ENCODE measurements at places on chromosomes 16 and 17.
A peak's percentile ranks its signal among the peaks of the same experiment; 100 is the strongest.

DNA sequence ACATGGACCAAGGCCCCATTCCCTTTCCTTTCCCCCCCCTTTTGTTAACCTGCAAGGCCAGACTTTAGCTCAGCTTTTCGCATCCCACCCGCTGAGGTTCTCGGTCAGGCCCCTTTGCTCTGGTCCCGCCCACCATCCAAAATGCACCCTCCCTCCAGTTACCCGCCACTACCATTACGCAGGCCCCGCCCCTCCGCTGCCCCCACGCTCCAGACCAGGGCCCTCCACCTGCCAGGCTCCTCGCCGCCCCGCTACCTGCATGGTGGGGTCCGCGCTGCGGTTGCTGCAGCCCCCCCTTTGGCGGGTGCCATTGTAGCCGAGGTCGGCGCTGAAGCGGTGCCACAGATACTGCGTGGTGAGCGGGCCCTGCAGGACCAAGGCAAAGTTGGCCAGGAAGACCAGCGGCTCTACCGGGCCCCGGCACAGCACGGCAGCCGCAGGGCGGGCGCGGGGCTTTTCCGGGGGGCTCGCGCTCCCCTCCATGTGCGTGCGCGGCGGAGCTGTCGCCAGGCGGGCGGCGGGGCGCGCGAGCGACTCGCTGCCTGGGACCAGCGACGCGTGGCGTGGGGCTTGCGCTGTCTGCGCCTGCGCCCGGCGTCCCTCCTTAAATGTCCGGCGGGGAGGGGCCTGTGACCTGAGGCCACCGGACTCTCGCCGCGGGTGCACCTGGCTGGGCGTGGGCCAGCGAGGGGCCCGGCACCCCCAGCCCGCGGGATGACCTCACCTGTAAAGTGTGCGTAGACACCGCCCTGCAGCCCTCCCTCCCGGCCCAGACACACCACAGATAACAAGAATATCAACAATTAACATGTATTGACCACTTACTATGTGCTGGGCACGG is at the start of gene SLC46A1:
TSS of gene SLC46A1 (minus strand) at position 581 of the 841 bp plus-strand sequence. CDS start at position 483, 98 bp downstream.
- peak; percentile 67 for DNase-seq

DNA sequence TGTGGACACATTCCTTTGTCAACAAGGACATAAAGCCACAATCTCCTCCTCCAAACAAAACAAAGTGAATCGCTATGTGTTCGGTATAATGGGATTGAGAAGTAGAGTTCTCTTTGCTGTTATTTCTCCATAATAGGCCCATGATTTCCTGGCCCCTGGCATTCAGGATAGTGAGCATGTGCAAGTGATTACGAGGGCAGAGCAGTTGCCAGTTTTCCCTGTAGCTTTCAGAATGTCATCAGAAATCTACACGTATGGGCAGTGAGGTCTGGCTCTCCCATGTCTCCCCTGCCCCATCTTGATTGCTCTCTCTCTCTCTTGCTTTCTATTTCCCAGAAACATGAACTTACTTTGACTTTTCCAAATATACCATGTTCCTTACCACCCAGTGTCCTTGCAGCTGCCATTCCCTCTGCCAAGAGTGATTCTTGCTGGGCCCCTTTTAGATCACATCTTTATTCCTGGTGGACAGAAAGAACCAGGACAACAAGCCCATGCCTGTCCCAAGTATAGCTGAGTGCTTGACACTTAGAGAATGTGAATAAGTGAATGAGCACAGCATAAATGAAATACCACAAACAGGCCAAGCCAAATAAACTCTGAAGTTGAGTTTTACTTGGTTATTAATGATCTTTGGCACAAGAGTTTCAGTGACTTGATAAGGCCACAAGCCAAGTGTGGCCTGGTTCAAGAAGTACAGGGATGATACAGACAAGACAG is 273.1 kb downstream of the CDH13 start:
- no peak for DNase-seq

DNA sequence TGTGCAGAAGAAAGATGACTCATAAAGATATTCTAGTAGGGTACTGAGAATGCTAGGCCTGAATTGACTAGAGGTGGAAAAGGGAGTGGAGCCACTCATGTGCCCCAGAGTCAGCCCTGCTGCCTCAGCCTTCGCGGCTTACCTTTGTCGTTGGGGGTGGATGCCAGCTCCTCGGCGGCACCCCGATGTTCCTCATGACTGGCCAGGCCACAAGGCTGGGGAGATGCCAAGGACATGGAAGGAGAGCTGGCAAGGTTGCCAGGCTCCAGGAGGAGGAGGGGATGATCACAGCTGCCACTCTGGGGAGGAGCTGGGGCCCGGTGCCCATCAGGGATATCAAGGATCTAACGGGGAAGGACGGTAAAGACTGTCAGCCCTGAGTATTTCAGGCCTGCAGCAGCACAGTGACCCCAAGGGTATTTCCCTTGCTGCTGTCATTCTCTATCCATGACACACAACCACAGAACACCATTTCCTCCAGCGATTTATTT is 9.7 kb upstream of the SLC35B1 start:
- DNase-seq = peak; percentile 77

DNA sequence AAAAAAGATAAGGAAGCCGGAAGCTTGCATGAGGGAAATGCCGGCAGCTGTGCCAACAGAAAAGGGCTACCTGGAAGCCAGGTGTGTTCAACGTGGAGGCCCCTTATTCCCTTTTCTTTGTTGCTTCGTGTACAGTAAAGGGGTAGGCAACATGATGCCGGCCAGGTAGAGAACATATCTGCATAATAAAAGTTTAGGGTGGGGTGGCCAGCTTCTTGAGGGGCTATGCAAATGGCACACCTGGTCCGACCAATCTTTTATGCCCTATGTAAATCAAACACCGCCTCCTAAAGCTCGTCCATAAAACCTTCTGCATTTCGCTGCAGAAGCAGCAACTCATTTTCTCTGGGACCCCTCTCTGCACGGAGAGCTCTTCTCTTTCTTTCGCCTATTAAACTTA is 911.6 kb downstream of the KCNJ2 start:
- DNase-seq = no peak

GRCh38 chr16:69133373-69133954 is 1.0 kb downstream of the UTP4 start:
- peak; percentile 27 for DNase-seq

DNA sequence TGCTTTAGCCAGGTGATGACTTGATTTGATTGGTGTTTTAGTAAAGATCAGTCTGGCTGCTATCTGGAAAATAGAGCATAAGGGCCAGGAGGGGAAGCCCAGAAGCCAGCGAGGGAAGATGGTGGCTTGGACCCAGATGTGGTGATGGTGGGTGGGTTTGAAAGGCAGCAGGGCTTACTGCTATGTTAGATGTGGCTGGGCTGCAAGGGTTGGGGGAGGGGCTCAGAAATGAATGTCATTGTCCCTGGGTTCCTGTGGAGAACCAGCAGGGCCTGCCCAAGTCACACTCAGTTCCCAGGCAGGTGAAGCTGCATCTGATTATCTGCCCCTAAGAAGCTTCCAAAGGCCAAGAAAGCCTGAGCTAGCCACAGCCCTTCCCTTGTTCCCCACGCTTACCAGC is 71.7 kb upstream of the BRD7 start:
- DNase-seq = no peak

GRCh38 chr16:89917773-89918452 is 749 bp upstream of the MC1R start:
- DNase-seq = peak; percentile 94

- DNase-seq = peak; percentile 51
These were observed 7.4 kb upstream of the B9D1 start for GRCh38 chr17:19369846-19370492.

DNA sequence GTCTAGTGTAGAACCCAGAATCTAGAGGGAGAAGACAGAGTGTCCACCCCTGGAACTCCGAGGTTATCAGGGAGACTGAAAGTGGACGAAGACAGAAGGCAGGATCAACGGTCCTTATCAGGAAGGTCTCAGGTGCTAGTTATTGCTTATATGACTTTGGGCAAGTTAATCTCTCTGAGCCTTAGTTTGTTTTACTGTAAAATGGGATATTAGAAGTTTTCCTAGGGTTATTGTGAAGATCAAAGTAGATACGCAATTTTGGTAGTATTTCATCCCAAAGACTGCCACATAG is 1.2 kb downstream of the RNF167 start:
- no peak for DNase-seq

DNA sequence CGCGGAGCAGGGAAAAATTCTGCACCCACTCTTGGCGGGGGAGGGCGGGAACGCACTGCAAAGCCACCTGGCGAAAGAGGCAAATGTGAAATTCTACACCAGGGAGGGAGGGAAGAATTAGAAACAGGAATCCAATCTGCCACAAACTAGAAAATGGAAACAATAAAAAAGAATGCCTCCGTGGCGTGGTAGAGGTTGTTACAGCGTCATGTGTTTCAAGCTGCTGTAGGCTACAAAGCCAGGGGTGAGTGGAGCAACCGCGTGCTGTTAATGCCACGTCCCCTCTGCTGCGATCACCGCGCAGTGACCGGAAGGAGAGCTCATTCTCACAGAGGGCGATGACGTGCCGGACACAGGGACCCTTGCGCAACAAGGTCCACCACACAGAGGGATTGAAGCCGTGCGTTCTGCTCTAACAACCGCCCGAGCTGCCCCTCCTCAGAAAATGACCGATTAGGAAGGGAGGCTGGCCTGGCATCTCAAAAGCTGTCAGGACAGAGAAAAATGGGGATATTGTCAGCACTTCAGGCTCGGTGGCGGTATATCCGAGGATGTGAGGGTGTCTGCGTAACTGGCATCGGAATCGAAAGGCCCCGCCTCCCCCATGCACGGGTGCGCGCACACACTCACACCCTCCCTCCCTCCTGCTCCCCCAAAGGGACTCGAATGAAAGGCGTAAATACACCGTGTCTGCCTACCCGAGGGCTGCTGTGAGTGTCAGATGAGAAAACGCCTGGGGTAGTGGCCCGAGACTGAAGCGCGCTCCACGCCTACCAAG is 70.8 kb upstream of the TNRC6C start:
- DNase-seq = peak; percentile 52

DNA sequence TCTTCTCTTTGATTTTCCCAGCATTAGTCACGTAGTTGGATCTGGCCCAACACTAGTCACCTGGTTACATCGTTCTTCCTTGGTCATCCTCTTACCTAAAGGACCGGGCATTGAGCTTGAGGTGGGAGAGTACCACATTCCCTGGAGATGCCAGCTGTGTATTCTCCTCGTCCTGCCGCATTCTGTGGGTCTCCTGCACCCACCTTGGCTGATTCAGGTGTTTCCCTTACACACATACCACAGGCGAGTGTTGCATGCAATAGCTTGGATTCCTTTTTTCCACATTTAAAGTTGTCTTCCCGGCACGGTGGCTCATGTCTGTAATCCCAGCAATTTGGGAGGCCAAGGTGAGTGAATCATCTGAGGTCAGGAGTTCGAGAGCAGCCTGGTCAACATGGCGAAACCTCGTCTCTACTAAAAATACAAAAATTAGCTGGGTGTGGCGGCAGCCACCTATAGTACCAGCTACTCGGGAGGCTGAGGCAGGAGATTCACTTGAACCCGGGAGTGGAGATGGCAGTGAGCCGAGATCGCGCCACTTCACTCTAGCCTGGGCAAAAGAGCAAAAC is 21.6 kb upstream of the CLEC18C start:
- no peak for DNase-seq

DNA sequence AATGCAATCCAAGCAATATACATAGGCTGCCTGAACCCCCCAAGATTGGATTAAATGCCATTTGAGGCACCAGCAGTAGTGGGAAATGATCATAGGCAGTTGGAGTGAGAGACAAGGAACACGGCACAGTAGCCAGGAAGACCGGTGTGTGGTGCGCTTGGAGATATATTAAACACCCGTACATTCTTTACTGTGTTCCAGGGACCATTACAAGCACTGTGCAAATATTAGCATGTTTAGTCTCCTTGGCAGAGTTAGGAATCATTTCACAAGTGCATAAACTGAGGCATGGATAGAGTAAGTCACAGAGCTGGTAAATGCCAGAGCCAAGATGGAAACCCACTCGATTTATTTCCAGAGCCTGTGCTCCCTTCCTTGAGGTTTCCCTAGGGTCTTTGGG is 31.1 kb upstream of the TNRC6A start:
- no peak for DNase-seq

DNA sequence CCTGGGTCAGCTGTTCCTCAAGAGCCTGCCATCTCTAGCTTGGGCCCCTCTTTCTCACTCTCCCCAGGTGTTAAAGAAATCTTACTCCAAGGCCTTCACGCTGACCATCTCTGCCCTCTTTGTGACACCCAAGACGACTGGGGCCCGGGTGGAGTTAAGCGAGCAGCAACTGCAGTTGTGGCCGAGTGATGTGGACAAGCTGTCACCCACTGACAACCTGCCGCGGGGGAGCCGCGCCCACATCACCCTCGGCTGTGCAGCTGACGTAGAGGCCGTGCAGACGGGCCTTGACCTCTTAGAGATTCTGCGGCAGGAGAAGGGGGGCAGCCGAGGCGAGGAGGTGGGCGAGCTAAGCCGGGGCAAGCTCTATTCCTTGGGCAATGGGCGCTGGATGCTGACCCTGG is 6.8 kb downstream of the CNP start:
- DNase-seq = no peak

- DNase-seq = no peak
These were observed 632 bp downstream of the SLC9A5 start for GRCh38 chr16:67249178-67250044.

- DNase-seq = no peak
These were observed 20.6 kb downstream of the CHAD start for GRCh38 chr17:50447870-50448595.

DNA sequence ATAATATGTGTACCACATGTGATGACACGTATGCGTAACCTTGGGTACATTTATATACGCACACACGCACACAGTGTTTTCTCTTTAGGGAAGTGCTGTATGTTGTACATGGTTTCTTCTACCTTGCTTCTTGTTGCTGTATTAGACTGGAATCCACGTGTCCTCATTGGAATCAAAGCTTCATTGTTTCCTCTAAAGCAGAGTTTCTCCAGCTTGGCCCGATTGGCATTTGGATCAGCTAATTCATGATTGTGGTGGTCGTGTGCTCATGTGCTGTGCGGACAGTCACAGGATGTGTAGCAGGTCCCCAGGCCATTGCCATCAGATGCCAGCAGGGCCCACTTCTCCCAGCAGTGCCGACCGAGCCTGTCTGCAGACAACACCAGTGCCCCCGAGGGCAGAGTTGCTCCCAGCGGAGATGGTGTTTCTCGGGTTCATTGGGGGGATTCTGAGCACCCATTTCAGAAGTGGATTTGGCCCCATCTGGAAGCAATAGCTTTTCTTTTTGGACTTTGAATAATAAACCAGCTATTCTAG is 148.4 kb downstream of the RPTOR start:
- DNase-seq = no peak

- no peak for DNase-seq
These were observed 60.0 kb downstream of the USP22 start for GRCh38 chr17:20982589-20983358.
